ENCODE measurements at places on chromosomes 1 and 21.

DNA sequence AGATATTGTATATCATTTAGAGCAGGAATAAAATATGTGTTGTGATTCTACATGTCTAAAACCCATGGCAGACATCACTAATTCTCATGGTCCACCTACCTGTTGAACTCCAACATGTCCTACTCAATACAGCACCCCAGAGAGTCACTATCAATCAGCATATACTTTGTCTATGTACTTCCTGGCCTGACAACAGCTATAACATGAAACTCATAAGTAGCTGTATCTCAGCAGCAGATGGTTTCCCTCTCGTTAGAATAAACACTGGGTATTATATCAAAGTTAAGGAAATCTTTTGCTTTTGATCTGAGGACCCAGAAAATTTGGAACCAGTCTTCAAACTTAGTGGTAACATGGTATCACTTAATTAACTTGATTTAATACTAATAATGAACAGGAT lies 15.8 kb downstream of the ARPC5 start:
- no peak for DNase-seq

GRCh38 chr1:220827445-220828178 lies 40.9 kb downstream of the MTARC1 start:
- DNase-seq: no peak

- DNase-seq: no peak
These were observed 31.9 kb downstream of the GPR88 start for GRCh38 chr1:100569888-100570287.

DNA sequence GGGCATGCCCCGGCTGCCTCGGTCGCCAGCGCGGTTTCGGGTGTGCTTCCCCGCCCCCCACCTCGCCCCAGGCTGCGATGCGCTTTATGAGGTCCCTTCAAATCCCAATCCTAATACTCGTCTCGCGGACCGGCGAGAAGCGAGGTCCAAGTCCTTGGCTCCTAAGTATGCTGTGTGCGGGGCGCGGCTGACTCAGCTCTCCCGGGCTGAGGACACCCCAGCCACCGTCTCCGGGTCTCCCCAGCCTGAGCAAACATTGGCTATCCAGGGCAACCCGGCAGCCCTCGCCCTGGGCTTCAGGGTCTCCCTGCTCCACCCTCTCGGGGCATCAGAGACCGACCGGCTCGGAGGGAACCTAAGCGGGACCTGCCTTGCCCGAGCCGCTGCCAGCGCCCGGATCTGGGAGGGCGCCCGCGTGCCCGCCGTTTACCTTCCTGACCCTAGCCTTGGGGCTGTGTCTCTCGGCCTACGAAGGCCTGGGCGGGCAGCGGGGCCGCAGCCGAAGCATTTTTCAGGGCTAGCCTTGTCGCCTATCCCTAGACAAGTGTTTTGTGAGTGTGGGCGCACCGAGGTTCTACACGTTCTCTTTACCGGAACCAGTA lies 1.2 kb downstream of the ITPKB start:
- peak; percentile 31 for DNase-seq

DNA sequence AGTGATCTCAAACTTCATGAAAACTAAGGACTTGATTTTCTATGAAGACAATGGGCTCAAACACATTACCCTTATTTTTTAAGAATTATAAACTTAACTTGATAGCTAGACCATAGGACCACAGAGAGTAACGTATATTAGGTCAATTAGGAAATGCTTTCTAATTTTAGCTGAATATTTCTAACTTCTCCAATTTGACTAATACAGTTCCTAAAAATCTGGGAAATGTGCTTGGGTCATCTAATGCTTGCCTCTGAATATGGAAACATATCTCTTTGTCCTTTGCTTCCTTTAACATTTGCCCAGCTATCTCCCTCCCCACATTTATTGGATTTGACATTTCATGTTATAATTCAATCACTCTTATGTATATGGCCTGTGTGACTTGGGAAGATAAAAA lies 141.4 kb downstream of the LHX8 start:
- no peak for DNase-seq

- DNase-seq: no peak
These were observed 66.5 kb upstream of the RAVER2 start for GRCh38 chr1:64678366-64678765.

DNA sequence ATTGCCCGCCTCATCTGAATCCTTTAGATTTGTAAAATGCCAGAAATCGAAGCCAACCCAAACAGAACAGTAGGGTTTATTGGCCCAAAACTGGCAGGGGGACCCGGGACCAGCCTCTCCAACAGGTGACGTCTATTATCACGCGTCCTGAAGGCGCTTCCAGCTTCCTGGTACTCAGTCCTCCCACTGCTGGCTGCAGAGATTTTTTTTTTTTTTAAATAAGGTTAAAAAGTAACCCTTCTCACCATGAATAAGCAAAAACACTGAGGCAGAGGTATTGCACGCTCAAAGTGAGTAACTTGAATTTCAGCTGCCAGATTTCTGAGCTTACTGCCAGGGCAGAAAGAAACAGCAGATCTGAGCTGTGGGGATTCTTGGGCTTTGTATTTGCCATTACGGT lies 54.4 kb upstream of the GCLM start:
- no peak for DNase-seq

DNA sequence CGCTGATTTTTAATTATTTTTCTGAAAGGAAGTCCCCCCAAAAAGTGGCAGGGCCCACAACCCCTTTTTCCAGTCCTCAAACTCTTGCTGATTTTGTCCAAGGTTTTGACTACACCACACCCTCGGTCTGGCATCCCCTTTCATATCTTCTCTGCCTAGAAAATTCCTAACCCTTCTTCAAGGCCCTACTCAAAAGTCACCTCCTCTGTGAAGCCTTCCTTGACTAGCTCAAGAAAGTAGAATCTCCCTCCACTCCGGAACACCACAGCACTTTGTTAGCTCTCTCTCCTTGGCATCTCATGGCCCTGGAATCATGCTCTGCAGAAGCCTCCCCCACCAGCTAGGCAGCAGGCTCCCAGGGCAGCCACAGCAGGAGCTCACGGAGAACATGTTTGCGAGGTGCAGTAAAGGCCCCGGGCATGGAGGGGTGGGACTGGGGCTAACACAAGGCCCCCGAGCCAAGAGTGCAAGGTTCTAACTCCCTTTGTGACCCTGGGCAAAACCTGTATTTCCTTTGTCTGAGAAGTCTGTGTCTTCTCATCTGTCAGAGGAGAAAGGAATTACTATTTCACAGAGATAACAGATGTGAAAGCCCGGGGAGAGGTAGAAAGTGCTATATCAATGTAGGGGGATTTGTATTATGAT lies 17.7 kb upstream of the S100A7 start:
- no peak for DNase-seq

DNA sequence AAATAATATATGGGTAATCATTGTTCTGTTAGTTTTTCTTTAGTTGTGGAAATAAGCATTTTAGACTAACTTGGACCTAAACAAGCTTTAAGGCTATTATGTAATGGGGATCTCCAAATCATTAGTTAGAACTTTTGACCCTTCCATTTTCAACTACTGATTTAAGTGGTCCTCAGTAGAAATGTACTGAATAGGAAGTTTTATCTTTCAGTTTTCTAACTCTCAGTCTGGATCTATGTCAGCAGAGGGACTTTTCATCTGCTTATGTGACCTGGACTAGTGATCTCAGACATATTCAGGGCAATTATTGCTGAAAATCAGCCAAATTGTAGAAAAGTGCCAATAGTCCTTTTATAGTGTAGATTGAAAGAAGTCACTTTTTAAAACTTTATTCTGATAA lies 56.0 kb downstream of the SASS6 start:
- no peak for DNase-seq

GRCh38 chr1:225480825-225481434 lies 53.1 kb upstream of the LBR start:
- DNase-seq: no peak

DNA sequence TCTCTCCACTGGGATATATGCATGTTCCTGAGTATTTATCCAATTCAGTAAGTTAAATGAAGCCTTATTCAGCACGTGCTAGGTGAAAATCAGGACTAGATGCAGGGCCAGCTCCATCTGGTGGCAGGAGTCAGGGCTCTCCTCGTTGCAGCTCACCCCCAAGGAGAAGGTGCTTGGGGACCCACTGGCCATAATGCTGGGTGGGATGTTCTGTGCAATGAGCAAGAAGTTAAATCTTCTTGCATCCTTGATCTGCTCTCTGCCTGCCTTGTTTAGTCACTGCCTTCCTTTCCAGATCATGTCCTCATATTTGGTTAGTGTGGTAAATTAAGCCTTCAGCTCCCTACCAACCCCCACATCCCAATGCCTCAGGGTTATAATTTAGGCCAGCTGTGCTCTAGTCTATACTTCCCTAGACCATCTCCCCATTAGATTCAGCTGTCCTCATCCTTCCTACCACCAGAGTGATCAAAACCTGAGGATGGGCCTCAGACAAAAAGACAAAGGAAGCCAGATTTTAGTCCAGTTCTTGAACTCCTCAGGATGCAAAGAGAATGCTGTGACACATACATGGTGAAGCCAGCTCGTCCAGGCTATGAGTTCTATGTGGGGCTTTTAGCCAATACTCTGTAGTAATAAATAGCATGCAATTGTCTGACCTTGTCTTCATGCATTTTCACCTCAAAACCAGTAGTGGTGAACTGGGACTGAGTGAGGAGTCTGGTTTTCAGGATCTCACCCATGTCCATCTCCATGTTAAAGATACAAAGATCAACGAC lies 55.9 kb downstream of the SEC16B start:
- no peak for DNase-seq

GRCh38 chr21:46057710-46058241 lies 40.1 kb upstream of the COL6A2 start:
- no peak for DNase-seq
